ENCODE measurements at places on chromosomes 11 and 22.

DNA sequence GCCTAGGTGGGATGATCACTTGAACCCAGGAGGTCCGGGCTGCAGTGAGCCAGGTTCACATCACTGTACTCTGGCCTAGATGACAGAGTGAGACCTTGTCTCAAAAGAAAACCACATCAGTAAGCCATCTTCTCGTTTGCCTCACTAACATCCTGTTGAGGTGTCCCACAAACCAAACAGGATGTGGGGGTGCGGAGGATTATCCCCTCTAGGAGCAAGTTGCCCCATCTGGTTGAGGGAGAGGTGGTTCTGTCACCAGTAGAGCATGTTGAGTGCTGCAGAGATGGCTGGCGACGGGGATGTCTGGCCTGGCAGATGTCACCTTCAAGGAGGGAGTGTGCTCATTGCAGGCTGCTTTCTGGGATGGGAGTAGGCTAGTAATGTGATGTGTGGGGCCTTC lies 72.4 kb downstream of the ZNRF3 start:
- DNase-seq = peak; percentile 58

DNA sequence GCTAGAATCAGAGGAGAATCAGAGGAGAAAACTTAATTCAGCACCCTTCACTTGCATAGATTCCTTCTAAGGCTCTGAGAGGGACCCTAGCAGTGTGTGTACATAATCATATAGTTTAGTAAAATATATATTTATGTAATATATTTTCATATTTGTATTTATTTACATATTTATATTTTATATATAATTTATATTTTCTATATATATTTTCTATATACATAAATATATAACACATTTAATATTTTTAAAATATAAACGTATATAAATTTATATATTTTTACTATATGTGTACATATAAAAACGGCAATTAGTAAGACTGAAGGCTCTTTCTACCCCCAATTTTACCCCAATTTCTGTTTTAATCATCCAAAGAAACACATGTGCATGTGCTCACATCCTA lies 80.3 kb downstream of the NXPE2 start:
- no peak for DNase-seq

DNA sequence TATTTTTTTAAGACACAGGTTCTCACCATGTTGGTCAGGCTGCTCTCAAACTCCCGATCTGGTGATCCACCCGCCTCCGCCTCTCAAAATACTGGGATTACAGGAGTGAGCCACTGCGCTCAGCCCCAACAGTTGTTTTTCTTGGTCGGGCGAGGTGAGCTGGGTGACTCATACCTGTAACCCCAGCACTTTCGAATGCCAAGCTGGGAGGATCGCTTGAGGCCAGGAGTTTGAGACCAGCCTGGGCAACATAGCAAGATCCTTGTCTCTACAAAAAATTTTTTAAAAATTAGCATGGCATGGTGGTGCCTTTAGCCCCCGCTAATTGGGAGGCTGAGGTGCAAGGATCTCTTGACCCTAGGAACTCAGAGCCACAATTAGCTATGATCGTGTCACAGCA lies 7.0 kb upstream of the NF2 start:
- no peak for DNase-seq

- DNase-seq = no peak
These were observed 18.9 kb downstream of the BCR start for GRCh38 chr22:23199159-23199558.

GRCh38 chr11:8247312-8247711 lies 16.4 kb downstream of the LMO1 start:
- DNase-seq = no peak

DNA sequence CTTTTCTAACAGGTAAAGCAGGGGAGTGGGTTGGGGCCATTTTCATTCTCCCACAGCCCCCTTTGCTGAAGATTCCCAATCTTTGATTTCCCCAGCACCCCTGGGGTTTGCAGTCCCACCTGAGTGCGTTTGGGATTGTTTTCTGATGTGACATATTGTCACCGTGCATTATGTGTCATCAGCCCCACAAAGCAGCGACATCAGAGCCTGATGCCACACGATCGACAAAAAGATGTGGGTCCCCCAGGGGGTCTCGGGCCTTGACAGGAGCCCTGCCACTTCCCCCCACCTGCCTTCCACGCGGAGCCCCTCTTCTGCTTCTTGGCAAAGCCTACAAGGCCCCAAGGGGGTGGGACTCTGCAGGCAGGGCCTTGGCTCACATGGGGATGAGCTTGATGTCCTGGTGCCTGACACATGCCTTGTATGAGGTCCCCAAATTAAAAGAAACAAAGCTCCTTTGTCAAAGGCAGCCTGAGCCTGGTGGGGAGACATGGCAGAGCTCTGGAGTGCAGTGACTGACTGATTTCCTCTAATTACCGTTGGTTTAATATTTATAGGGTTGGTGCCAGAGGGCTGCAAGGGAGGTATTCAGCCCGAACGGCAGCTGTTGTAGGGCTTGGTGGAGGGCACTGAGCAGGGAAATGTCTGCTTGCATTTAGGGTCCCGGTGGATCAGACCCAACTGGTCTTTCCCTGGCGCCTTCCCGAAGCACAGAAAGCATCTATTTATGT lies 149.2 kb downstream of the MIAT start:
- DNase-seq = no peak

GRCh38 chr11:47391077-47391583 lies 12.8 kb upstream of the SPI1 start:
- DNase-seq = no peak

Measured in activated CD4-positive, alpha-beta T cell treated with anti-CD3 and anti-CD28 coated beads for 24 hours (primary cell).